ENCODE measurements at places on chromosomes 3 and 15.

GRCh38 chr3:148997623-148998022, 6.3 kb downstream of the GYG1 start:
- DNase-seq: no peak

DNA sequence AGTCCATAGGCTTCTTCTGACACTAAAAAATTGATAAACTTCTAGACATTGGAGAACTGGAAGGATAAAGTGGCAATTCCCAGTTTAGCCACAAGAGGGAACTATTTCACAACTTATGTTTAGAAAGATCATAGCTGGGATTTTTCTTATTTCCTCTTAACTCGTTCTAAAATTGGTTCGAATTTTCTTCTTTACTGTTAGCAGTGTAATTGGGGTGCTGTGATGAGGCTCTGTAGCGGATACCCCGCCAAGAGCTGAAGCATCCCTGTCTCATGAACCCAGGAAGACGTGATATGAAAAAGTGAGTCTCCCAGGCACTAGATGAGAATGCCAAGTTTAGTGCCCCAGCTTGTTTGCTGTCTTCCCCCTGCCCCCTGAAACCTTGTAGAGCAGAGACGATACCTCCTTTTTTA, 85.1 kb downstream of the PDCD6IP start:
- DNase-seq: no peak

DNA sequence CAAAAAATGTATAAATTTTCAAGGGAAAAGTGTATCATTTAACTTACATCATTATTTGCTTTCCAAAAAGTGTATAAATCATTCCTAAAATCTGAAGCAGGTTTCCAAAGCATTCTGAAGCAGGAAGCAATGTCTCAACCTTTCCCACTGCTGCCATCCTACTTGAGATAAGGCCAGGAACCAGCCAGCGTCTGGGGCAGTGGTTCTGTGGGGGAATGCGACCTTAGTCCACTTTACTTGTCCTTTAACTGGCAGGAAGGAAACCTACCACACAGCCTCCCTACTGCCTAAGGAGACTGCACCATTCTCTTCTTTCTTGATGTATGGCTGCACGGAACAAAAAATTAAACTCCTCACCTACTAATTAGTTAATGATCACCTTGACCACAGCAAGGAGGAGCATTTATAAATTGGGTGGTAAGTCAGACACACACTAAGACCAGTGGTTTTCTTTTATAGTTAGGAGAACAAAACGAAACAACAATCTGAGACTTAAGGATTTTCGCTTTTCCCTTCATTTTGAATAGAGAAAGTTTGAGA, 3.7 kb downstream of the SORD start:
- DNase-seq: no peak

DNA sequence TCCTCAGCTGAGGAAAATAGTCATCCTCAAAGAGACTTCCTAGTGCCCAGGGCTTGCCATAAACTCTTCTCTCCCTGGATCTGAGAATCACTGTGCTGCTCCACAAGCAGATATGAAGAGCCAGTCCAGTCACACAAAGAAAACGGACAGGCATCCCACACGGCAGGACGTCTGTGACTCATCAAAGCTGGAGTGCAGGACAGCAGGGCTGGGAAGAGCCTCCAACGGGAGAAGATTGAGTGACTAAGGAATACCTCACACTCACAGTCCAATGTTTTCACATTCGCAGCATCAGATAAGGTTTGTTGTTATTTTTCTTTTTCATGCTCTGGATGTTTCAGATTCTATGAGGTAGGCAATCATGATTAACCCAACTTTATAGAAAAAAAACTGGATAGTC, 57.8 kb downstream of the NEK10 start:
- DNase-seq: no peak

DNA sequence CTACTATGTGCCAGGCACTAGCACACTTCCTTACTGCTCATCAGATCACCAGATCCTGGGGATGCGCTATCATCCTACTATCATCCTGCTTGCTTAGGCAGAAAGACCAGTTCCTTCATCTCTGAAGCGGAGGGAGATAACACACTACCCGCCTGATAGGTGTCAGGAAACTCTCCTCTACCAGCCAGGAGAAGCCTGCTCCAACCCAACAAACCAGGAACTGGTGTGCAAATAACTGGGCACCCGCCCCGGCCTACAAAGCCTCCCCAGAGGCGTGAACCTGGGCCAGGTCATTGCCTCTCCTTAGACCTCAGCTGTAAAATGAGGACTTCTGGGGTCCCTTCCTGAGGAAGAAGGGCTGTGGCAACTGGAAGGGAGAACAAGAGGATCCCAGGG, 61.5 kb downstream of the HOMER2 start:
- no peak for DNase-seq

GRCh38 chr3:19540464-19540863, 392.2 kb downstream of the KCNH8 start:
- DNase-seq: no peak

DNA sequence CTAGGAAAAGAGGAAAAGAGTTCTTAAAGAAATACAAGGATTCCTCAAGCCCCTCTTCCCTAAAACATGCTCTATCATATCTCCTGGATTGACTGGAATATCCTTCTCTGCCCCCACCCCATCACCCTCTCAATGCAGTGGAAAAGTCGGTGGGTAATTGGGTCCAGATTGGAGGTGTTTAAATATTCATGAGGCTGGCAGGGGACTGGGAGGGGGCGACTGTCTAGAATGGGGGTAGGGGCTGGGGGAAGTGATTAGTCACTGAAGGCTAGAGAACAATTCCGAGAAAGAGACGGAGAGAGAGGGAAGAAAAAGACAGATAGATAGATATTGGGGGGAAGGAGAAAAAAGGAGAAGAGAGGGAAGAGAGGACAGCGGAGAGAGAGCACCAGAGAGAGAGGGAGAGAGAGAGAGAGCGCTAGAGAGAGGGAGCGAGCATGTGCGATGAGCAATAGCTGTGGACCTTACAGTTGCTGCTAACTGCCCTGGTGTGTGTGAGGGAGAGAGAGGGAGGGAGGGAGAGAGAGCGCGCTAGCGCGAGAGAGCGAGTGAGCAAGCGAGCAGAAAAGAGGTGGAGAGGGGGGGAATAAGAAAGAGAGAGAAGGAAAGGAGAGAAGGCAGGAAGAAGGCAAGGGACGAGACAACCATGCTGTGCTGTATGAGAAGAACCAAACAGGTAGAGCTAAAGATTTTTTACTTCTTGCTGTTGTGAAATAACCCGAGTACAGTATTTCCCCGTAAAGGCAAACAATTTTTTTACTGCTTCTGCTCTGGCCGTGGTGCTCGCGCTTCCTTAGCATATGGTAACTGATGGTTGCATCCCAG, at the start of gene GAP43:
Gene GAP43 (plus strand): TSS at position 467 of the 825 bp plus-strand sequence. CDS start 180 bp downstream, at position 647.
- DNase-seq: no peak

- DNase-seq: no peak
These were observed 146.2 kb downstream of the KLF13 start for GRCh38 chr15:31472636-31473384.

DNA sequence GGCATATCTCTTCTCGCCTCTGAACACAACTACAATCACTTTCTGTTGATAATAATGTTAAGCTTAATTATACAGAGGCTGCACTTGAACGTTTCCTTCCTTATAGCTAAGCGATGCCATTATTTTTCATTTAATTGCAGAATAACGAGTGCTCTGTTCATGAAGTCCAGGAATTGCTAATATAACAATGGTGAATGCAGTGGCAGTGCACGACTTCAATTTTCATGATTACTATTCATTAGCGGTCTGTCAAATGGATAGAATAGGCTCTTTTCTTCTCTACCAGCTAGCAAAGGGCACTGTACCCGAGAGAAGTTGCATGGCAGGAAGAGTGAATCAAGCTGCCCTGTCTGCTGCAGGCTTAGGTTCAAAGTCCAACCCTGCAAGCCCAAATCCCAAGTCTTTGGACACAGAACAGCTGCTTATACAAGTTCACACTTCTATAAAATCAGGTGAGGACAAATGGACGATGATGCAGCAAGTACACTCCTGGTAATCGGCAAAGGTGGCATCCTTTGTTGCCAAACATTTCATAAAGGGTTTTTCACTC, 75.6 kb downstream of the PDZRN3 start:
- DNase-seq: no peak

DNA sequence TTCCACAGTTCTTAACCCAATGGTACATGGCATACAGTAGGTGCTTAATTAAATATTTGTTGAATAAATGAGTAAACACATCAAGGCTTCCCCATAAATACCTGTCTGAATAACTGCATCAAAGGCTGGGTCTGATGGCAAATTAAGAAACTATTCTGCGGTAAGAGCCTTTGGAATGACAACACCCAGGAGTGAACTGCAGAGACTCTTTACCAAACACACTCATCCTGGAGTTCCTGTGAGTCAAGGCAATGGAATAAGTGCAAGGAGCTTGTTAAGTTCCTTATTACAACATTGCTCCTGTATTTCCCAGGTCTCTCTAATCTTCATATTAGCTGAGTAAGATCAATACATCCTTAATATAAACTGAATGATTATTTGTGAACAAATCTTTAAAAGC, 119.9 kb upstream of the STT3B start:
- no peak for DNase-seq

- no peak for DNase-seq
These were observed 66.9 kb downstream of the RNF13 start for GRCh38 chr3:149879872-149880271.

DNA sequence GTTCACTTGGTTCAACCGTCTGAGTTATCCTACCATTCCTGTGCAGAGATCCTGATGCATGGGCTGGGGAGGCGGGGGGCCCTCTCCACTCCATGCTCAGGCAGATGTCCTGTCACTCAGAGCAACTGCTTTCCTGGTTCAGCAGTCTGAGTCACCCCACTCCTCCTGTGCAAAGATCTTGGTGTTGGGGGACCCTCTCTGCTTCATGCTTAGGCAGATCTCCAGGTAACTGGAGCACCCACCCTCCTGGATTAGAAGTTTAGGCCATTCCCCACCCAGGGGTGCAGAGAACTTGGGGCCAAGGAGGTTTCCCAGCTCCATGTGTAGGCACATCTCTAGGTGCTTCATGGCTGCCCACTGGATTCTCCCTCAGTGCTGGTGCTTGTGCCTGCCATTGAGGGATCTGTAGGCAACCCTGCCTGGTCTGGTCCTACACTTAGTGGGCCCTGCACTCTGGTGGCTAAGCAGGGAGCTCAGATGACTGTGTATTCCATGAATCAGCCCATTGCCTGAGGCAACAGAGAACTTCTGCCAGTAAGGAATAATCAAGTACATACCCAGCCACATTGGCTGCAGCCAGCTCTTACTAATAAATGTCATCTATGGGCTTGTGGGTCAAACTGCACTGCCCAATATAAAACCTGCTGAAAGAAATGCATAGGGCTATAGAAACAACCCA, 465.4 kb upstream of the THBS1 start:
- DNase-seq: no peak

Measured in stimulated activated CD8-positive, alpha-beta memory T cell treated with anti-CD3 and anti-CD28 coated beads, Interleukin-4, amount 100 ng/mL, for 4 hours (primary cell).